Activated CD4-positive, alpha-beta T cell treated with anti-CD3 and anti-CD28 coated beads for 4 hours (primary cell): ENCODE measurements at places on chromosomes 16 and 17.

GRCh38 chr16:11151885-11152629 is 103.9 kb downstream of the SOCS1 start:
- DNase-seq = no peak

GRCh38 chr17:40344421-40345160 is 19.9 kb downstream of the GJD3 start:
- no peak for DNase-seq

DNA sequence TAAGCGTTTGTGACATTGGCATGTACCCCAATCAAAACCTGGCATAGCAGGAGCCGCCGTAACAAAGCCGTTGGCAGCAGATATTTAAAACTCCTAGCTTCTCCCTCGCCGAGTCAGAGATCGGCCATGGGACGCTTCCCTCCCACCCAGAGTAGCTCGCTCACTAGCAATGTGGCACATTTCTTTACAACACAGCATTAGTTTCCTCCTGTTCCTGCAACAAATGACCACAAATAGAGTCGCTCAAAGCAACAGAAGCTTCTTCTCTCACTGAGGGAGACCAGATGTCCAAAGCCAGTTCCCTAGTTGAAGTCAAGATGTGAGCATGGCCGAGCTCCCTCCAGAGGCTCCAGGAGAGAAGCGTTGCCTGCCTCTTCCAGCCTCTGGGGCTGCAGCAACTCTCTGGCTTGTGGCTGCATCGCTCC is 106.7 kb downstream of the RBFOX3 start:
- DNase-seq = no peak

DNA sequence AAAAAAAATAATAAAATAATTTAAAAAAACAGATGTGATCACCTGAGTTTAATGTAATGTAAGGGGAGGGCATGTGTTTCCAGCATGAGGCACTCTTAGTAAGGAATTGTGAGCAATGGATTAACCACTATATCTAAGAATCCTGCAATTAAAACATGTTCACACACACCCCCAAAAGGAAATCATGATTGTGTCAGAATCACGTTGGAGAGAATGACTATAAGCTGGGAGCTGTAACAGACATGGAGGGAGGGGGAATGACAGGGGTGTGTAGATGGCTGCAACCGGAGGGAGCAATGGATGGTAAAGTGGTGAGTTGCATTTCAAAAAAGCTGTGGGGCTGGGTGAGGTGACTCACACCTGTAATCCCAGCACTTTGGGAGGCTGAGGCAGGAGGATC is 13.6 kb upstream of the CCL22 start:
- DNase-seq = no peak

- no peak for DNase-seq
Measured at GRCh38 chr17:1126801-1127550, 52.8 kb downstream of the ABR start.

- peak; percentile 8 for DNase-seq
Measured at GRCh38 chr17:58630883-58631522, 60.8 kb downstream of the TEX14 start.

GRCh38 chr16:22659933-22660332 is 149.2 kb downstream of the NPIPB5 start:
- no peak for DNase-seq

- DNase-seq = no peak
Measured at GRCh38 chr16:80433623-80434022, 107.2 kb upstream of the DYNLRB2 start.
